Mucosa of descending colon (tissue), 3 donors: ENCODE measurements at places on chromosomes 4 and X.

- DNase-seq: no peak
Measured at GRCh38 chr4:119209077-119209476, 3.4 kb upstream of the USP53 start.

- DNase-seq: no peak
Measured at GRCh38 chr4:183550345-183551093, 45.7 kb downstream of the ING2 start.

GRCh38 chr4:149370785-149371420, 444.7 kb downstream of the IQCM start:
- DNase-seq: peak; percentile 19

- DNase-seq: no peak
Measured at GRCh38 chr4:92529510-92529909, 225.7 kb downstream of the GRID2 start.

DNA sequence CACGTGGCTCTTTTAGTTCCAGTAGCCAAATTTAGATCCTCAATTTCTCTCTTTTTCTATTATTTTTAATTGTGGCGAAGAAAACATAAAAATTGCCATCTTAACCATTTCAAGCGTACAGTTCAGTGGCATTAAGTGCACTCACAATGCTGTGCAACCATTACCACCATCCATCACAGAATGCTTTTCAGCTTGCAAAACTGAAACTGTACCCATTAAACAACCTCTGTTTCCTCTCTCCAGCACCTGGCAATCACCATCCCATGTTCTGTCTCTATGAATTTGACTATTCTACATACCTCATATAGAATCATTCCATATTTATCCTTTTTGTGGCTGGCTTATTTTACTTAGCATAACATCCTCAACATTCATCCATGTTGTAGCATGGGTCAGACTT, 74.9 kb downstream of the METTL14 start:
- DNase-seq: no peak

DNA sequence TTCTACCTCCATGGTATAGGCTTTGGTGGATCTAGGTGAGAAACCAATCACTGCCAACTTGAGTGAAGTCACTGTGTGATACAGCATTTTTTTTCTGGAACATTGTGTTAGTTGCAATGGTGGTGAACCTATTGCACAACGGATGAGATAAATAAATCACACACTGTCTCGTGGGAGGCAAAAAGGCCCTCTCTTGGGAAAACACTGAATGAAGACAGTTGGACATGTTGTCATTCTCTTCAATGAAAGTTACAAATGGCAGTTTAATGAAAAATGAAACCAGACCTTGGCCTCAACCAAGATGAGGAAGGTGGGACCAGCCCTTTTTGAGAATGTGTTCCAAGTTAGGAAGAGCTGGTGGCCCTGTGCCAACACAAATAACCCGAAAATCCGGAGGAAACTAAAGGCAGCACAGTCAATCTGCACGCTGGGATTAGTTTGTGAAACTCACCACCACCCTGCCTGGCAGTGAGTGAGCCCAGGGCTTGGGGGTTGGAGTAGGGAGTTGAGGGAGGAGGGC, 5.4 kb upstream of the ADGRG2 start:
- no peak for DNase-seq

GRCh38 chr4:108473163-108473720, 147.1 kb upstream of the RPL34 start:
- DNase-seq: no peak

- DNase-seq: no peak
Measured at GRCh38 chr4:171016145-171016544, 797.1 kb upstream of the GALNTL6 start.

DNA sequence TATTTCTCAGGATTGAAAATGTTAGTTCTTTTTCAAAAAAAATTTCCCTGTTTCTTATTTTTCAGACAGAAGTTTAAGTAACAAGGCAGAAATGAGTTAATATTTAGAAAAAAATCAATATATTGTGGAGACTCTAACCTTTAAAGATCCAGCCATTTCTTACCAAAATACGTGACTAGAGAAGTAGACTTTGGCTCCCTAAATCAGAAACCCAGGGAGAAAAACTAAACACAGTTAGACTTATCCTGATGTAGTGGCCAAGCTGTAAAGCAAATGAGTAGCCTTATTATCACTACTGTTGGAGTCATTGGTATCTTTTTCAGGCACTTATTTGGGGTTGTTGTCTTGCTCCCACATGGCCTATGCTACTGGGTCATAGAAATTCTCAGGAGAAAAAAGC, 1556.4 kb upstream of the ADGRL3 start:
- DNase-seq: no peak

- no peak for DNase-seq
Measured at GRCh38 chr4:129094347-129094746, 1.0 kb upstream of the SCLT1 start.

DNA sequence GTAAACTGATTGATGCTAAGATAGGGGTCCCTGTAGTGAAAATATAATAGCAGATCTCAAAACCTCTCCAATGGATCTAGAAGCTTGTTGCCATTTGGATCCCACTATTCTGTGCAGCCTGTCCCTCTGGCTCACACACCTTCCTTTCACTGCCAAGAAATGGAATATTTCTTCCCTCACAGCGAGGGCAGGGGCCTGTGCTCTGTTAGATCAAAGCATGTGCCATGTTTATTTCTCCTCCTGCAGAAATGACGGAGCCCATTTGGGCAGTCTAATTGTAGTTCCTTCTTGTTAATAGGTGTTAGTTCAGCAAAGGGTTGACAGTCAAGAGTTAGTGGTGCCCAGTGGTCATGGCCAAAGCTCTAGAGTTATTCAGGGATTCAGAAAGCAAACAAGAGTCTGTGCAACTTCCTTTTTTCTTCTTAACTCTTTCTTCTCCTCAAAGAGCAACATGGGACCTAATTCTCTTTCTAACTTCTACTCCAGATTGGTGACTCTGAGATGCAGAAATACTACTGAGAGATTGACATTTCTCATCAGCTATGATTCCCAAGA, 106.8 kb downstream of the STOX2 start:
- DNase-seq: no peak

DNA sequence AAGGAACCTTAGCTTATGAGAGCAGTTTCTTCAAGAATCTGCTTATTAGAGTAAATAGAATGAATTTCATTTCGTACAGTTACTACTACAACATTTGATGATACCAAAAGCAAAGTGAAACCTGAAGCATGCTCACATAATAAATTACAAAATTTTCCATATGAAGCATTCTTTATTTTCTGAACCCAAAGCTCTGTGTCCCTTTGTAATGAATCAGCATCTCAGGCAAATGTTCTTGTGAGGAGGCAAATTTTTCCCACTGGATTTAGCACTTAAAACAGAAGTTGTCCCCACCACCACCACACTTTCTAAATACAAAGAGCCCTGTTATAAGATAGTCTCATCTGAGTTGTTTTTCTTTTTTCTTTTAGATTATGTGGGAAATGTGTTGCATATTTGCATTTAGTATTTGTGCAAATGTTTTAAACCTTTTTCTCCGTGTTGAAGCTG, 70.7 kb upstream of the NFKB1 start:
- DNase-seq: no peak
